ENCODE measurements at places on chromosomes 5 and 9. TPM values are rescaled to one million over a fixed set of nuclear protein-coding genes. Genes with fewer than 3 reads are reported as not detected.

DNA sequence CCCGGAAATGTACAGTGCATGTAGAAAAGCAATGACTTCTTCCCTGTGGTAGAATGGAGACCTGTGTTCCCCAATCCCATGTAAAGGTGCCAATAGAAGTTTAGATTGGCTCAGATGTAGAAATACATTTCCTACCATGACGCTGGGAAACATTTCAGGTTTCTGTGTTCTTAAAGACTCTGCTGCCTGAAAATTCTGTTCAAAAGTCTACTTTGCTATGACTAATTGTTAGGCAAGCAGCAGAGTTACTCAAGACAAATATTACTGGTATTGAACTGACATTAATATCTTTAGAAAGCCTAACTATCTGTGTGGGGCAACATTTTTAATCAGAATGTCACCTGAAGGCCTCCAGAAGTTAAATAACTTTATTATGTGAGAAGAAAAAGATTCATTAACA lies 75.5 kb upstream of the ELL2 start:
- no peaks in the 10 kb centered on the region for H3K4me1 ChIP-seq
- H3K27me3 ChIP-seq: no peaks in the 10 kb centered on the region
- no peaks in the 10 kb centered on the region for H3K36me3 ChIP-seq

DNA sequence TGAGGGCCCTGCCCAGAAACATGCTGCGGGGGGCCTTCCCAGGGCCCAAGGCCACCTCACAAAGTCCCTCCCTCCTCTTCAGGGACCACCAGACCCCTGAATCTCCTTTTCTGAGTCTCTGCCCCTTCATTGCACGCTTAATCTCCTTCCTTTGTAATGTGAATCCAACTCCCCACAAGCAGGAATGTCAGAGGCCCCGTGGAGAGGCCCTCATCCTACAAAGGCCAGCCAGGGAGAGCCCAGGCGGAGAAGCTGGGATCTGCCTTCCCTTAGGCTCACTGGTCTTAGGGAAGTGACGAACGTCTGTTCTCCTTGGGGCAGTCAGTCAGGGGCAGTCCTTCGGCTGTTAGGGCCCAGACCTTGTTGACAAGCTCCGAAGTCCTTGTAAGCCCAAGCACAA lies 2.3 kb downstream of the SMIM33 start:
- H3K27ac ChIP-seq: peak overlapping the region; percentile 67
- no peak overlapping the region for H3K4me3 ChIP-seq
- no peak for DNase-seq

GRCh38 chr5:167633931-167634341 lies 657.5 kb upstream of the WWC1 start:
- H3K27me3 ChIP-seq: no peaks in the 10 kb centered on the region
- DNase-seq: no peak

DNA sequence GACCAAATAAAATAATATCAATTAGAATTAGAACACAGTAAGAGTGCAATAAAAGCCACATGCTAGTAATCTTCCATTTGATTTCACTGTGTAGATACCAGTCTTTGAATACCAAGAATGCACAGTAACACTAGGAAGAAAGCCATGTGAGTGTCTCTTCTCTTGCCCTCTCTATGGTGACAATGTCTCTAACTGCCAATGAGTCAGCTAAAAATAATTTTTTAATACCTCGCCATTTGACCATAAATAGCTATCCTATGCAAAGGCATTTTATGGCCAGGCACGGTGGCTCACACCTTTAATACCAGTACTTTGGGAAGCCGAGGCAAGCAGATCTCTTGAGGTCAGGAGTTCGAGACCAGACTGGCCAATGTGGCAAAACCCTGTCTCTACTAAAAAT lies 30.6 kb downstream of the EDIL3 start:
- no peak overlapping the region for H3K27ac ChIP-seq
- no peaks in the 10 kb centered on the region for H3K27me3 ChIP-seq
- H3K4me1 ChIP-seq: no peaks in the 10 kb centered on the region
- DNase-seq: no peak
- H3K36me3 ChIP-seq: no peaks in the 10 kb centered on the region

SLC6A3 gene
- total RNA-seq: 0.20 TPM

DNA sequence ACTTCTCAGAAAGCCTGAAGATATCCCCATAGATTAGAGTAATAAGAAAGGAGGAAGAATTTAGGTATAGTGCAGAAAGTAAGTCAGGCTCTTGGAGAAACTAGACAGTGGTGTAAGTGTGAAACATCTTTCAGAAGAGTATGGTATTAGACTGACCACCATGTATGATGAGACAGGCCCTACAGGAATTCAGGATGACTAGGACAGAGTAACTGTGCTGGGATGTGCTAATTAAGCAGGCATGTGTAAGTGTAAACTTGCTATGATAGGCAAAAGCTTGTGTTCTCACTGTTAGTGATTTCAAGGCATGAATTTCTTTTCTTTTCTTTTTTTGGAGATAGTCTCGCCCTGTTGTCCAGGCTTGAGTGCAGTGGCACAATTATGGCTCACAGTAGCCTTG lies 70.8 kb downstream of the RAB24 start:
- DNase-seq: no peak
- H3K27ac ChIP-seq: no peak overlapping the region
- H3K4me1 ChIP-seq: no peaks in the 10 kb centered on the region
- no peaks in the 10 kb centered on the region for H3K27me3 ChIP-seq
- peaks cover 4% of the 10 kb centered on the region for H3K36me3 ChIP-seq
- no peak overlapping the region for H3K4me3 ChIP-seq

Data from tibial nerve (tissue), 4 donors.